Upper lobe of left lung (tissue), 6 donors: ENCODE measurements at places on chromosomes 5 and 9. TPM values are rescaled to one million over a fixed set of nuclear protein-coding genes. Genes with fewer than 3 reads are reported as not detected.

DNA sequence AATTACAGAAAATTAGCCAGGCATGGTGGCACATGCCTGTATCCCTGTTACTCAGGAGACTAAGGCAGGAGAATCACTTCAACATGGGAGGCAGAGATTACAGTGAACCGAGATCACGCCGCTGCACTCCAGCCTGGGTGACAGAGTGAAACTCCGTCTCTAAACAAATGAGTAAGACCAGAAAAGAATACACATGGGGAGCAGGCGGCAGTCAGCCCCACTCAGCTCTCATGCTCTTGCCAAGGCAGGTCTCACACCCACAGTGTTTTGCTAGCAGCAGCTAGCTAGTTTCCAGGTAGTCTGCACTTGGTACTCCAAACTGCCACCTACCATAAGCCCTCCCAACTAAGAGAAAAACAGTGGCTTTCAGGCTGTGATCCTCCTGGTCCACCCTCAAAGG is 722.3 kb upstream of the CTNND2 start:
- no peaks in the 10 kb centered on the region for H3K27me3 ChIP-seq
- H3K36me3 ChIP-seq, result no peaks in the 10 kb centered on the region
- H3K27ac ChIP-seq, result no peak overlapping the region

GRCh38 chr5:142819292-142819691 is 49.1 kb downstream of the ARHGAP26 start:
- H3K27me3 ChIP-seq, result no peaks in the 10 kb centered on the region
- peaks cover 42% of the 10 kb centered on the region for H3K4me1 ChIP-seq
- H3K36me3 ChIP-seq, result no peaks in the 10 kb centered on the region
- H3K27ac ChIP-seq, result no peak overlapping the region

- H3K27me3 ChIP-seq, result no peaks in the 10 kb centered on the region
- no peaks in the 10 kb centered on the region for H3K4me1 ChIP-seq
- H3K27ac ChIP-seq, result no peak overlapping the region
- no peak overlapping the region for H3K4me3 ChIP-seq
- H3K36me3 ChIP-seq, result no peaks in the 10 kb centered on the region
These were observed 49.7 kb downstream of the BASP1 start for GRCh38 chr5:17267106-17267505.

DNA sequence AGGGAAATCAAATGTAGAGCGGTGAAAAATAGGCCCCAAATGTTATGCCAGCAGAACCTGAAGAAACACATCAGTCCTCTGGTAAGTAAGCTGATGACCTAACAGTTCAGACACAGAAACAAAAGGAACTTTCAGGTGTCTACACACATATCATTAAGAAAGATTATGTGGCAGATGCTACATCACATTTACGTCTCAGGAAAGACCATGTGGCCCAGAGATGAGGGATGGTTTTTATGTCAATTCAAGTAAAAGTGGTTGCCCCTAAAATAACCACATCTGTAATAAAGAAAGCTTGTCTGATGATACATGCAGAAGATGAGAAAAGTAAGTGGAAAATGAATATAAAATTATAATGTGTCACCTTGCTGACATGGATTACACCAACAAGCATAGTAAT is 31.4 kb downstream of the GNAQ start:
- H3K4me3 ChIP-seq, result no peak overlapping the region
- no peaks in the 10 kb centered on the region for H3K36me3 ChIP-seq
- H3K27ac ChIP-seq, result no peak overlapping the region
- H3K4me1 ChIP-seq, result peaks cover 45% of the 10 kb centered on the region
- H3K27me3 ChIP-seq, result no peaks in the 10 kb centered on the region
- no peak for DNase-seq

DNA sequence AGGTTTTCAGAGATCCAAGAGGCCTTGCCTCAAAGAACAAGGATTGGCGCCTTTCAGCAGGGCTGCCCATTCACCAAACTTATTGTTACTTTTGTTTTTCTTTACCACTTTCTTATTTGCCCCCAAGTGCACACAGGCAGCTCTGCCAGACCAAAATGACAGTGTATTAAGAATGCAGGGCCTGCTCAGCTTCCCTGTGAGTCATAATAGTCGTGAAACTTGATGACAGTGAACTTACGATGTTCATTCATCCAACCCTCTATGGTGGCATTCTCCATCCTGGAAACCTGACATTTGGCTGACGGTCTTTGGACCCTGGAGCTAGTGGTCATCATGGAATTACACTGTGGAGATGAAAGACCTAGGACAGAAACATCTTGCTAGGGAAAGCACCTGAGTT is 44.3 kb downstream of the UBE2QL1 start:
- DNase-seq, result no peak
- no peaks in the 10 kb centered on the region for H3K4me1 ChIP-seq
- no peaks in the 10 kb centered on the region for H3K27me3 ChIP-seq
- H3K27ac ChIP-seq, result no peak overlapping the region
- no peaks in the 10 kb centered on the region for H3K36me3 ChIP-seq
- no peak overlapping the region for H3K4me3 ChIP-seq

The PCDHGB2 gene
- 3.9 TPM for total RNA-seq

The FOXD4 gene
- total RNA-seq, result 0.54 TPM
